ENCODE measurements at places on chromosomes 11 and 22.
A peak's percentile ranks its signal among the peaks of the same experiment; 100 is the strongest.

DNA sequence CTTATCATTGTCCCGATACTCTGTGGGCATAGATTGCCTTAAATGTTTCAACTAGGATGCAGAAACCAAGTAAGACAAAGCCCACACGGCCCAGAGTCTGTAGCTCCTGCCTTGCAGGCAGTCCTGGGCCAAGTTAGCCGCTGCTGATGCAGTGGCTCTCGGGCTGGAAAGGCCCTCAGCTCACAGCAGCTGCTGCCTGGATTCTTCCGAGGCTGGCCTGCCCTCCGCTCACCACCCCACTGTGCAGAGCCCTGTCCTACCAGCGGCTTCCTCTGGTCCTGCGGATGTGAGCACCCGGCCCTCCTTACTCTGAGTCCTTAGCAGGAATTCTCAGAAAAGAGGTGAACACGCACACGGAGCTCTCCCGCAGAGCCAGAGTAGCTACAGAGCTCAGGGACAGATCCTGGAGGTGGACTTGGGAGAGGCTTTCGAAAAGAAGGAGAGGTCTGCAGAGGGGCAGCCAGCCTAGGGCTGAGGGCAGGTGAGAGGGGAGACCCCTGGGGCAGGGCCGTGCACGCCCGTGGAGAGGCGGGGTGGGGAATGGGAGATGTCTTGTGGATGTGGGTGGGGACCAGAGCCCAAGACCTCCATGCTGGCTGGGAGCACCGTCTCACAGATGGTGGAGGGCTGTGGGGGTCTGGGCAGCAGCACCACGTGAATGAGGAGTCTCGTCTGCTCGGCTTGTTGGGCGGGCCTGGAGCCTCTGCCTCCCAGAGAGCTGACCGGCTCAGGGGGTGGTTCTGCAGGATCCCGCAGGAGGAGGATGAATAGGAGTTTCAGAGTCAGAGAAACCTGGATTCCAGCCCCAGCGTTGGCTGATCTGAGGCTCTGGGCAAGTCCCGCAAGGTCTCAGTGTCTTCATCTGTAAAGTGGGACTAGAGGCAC is 117.4 kb upstream of the B3GAT1 start:
- no peak for DNase-seq

- DNase-seq, result no peak
These were observed 33.3 kb downstream of the CD6 start for GRCh38 chr11:61004761-61005181.

GRCh38 chr11:40178470-40178869 is 1281.0 kb downstream of the LRRC4C start:
- DNase-seq, result no peak

DNA sequence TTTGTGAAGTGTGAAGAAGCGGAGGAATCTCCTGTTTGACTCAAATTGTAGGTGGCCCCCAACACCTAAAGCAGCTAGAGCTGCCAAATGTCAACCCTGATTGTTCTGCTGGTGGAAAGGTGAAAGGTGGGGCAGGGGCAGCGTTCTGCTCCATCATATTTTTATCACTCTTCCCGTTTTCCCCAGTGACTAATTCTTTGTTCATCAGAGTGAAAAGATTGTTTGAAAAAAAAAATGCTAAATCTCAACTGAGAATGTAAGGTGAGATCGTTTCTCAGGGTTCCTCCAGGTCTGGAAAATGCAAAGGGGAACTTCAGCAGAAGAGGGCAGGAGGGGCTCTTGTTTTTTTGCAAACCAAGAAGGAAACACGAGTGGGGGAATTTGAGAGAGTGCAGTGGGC is 137.7 kb downstream of the MN1 start:
- DNase-seq, result no peak

DNA sequence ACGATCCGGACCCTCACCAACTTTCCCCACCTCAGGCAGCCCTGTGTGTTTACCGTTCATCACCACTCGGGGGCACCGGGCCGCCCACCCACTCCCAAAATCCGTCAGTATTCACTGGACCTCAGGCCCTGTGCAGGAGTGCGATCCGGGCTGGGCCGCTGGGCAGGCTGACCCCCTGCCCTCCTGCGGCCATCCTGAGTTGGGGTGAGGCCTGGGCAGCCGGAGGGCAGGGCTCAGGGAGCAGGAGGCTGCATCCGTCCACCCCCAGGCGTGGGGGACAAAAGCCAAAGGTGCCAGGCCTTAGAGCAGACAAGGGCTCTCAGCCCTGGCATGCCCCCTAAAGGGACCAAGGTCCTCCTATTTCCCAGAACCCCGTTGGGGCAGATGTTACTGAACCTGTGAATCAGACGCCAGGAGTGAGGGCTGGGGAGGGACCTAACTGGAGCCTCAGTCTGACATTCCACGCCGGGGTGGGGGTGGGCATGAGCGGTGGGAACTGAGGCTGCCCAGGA is 16.8 kb upstream of the TMEM191C start:
- no peak for DNase-seq

DNA sequence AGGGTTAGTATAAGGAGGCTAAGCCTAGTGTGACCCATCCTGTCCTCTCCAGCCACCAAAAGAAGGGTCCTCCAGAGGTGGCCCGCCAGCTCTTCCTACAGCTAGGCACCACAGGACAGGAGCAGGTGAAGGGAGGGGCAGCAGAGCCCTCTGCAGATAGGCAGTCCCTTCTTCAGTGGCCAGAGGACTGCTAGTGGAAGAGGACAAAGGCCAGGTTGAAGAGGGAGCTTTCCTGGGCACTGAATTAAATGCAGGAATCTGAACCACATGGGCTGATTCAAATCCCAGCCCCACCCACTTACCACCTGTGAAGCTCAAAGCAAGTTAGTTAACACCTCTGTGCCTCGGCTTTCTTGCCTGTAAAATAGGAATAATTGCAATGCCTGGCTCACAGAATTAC is 409.5 kb downstream of the NXPE2 start:
- no peak for DNase-seq

GRCh38 chr11:59178402-59178801 is 6.5 kb downstream of the DTX4 start:
- no peak for DNase-seq

- no peak for DNase-seq
These were observed 313.5 kb downstream of the CTTN start for GRCh38 chr11:70711911-70712185.

DNA sequence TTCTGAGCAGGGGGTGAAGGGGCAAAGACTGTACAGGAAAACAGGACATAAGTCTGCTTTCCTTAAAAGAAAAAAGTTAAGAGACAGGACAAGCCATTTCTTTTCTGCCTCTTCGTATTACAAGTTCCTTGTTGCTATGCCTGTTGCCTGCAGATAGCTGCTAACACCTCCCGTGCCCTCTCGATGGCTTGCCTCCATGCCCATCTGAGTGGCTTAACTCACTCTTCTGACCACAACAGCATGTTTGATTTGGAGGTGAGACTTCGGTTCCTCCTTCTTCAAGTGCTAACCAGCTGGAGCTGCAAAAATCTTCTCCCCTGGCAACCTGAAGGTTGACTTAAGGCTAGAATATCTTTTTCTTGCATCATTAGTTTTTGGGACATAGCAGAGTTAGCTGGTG is 103.1 kb downstream of the PRR5L start:
- DNase-seq, result no peak

- DNase-seq, result peak; percentile 55
These were observed 13.7 kb upstream of the CPT1A start for GRCh38 chr11:68855205-68855981.

- no peak for DNase-seq
These were observed 2.7 kb downstream of the UPB1 start for GRCh38 chr22:24497841-24498258.

GRCh38 chr22:37989146-37990045 is 5.0 kb upstream of the SOX10 start:
- no peak for DNase-seq

DNA sequence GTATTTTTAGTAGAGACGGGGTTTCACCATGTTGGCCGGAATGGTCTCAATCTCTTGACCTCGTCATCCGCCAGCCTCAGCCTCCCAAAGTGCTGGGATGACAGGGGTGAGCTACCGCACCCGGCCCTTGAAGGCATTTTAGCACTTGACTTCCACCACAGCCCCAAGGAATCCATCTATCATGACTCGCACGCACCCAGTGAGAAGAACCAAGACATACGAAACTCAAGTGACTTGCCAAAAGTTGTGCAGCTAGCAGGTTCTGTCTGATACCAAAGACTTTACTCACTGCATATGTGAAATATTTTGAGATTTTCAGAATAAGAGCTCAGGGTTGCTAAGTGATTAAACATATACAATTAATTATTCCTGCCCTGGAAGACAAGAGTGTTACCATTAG is 21.0 kb downstream of the FLI1 start:
- DNase-seq, result peak; percentile 73

GRCh38 chr11:392102-392777 is 1.8 kb upstream of the PKP3 start:
- no peak for DNase-seq

- DNase-seq, result no peak
These were observed 103.4 kb downstream of the NAV2 start for GRCh38 chr11:19816040-19816439.
